ENCODE measurements at places on chromosomes 13 and 19.

DNA sequence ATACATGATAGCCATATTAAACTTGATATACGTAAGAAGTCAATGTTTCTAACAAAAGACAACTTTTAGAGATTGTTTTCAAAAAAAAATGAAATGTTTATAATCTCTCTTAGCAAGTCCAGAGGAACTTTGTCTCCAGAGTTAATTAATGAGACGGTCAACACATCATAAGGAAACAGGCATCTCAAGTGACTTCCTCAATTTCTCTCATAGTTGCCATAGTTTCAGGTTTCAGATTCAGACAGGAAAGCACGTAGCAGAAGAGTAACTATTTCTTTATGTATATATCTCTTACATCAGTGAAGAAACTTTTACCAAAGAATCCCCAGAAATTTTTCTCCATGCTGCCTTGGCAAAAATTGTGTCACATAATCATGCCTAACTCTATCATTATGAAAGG, 159.6 kb upstream of the ATXN8OS start:
- no peak for DNase-seq

- DNase-seq: no peak
Measured at GRCh38 chr13:113766035-113766800, 7.2 kb downstream of the TMEM255B start.

DNA sequence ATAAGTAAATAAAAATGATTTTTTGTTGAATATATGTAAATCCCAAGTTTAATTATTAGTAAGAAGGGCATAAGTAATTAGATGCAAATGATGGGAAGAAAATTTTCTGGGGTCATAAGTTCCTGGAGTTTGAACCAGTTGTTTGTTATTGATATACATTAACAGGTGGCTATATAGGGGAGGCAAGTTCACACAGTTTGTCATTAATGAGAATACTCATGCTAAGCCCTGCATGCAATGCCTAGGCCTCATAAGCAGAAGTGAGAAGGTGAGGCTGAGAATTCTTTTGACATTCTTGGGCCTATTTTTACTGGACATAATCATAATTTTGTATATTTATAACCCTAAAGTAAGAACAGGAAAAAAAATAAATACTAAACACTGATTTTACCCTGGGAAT, 1210.7 kb upstream of the PCDH9 start:
- DNase-seq: no peak

- DNase-seq: no peak
Measured at GRCh38 chr13:40345654-40346372, 320.6 kb downstream of the FOXO1 start.

- DNase-seq: no peak
Measured at GRCh38 chr13:33260168-33261098, 25.1 kb downstream of the STARD13 start.

DNA sequence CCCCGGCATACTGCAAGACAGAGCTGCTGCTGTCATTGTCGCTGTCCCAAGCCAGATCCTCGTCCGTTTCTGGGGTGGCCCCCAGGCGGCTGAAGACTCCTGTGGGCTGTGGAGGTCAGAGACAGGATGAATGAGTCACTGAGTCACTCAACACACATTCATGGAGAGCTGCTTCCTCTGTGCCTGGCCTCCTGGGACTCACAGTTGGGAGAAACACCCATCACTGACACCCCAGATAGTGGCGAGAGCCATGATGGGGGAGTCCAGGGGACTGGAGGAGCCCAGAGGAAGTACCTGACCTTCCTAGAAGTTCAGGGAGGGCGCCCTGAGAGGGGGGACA, 26.0 kb downstream of the C19orf47 start:
- DNase-seq: no peak

DNA sequence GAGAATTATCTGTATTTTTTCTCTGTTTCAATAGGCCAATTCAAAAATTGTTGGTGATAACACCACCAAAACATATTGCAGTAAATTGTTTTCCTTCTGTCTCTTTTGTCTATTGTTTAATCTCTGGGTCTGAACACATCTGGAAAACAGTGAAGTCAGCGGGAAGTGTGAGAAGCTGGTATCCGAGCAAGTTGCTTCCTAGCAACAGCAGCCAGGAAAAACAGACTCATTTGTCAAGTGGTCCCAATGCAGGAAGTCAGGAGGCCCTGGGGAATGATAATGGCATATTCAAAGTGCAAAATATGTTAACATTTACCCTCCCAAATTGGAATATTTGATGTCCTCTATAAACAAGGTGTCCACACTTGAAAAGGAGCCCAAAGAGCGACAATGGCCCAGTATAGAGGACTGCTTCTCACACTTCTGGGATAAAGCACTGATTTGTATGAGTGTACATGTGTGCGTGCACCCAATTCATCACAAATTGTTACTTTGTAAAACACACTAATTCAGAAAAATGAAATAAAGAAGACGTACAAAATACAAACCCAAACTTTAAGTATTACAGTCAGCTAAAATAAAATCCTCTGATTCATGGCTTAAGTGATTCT, 515.0 kb downstream of the TBC1D4 start:
- no peak for DNase-seq

- no peak for DNase-seq
Measured at GRCh38 chr19:30689474-30689873, 317.3 kb downstream of the ZNF536 start.

DNA sequence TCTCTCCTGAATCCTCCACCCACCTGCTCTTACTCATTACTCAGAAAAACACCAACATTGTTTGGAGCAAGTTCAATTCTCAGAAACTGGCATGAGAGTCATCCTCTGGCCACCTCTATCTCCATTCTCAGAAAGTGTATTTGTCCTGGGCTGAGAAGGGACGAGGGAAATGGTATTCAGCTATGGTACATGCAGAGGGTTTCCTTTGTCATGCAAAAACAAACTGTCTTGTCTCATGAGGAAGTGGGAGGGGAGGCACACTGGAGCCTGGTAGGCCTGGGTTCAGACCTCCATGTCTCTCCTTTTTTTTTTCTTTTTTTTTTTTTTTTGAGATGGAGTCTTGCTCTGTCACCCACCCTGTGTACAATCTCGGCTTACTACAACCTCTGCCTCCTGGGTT, 31.9 kb upstream of the LILRA2 start:
- DNase-seq: no peak

DNA sequence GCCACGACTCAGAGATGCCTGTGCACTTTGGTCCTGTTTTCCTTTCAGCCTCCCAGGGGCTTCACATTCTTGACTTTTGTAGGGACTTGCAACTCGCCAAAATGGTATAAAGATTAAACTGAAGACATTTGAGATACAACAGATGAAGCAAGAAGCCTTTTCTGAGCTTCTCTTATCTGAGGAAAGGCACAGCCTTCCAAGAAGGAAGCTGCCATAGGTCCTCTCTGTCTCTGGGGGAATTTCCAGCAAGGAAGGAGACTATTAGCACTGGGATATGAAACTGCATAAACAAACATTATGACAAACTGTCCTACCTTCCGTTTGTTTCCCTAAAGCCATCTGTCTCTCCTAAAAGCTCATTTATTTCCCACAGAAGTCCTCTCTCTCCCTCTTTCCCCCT, 39.3 kb downstream of the TGDS start:
- DNase-seq: no peak

DNA sequence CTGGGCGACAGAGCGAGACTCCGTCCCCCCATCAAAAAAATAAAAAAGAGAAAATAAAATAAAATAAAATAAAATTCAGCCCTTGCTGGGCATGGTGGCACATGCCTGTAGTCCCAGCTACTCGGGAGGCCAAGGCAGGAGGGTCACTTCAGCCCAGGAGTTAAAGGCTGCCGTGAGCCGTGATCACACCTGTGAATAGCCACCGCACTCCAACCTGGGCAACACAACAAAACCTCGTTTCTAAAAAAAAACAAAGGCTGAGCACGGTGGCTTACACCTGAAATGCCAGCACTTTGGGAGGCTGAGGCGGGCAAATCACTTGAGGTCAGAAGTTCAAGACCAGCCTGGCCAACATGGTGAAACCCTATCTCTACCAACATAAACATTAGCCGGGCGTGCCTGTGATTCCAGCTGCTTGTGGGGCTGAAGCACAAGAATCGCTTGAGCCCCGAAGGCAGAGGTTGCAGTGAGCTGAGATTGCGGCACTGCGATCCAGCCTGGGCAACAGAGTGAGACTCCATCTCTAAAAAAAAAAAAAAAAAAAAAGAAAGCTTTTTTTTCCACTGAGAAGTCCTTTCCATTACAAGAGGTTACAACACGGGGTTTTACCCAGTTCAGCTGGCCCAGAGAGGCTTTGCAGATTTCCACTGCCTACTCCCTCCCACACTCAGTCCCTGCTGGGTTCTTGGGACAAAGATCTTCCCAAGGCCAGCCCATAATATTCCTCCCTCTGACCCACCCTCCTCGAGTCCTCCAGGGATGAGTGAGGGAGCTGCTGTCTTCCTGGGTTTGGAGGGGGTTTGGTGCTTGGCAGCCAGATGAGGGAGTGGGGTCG, 6.4 kb downstream of the ANGPTL4 start:
- no peak for DNase-seq

DNA sequence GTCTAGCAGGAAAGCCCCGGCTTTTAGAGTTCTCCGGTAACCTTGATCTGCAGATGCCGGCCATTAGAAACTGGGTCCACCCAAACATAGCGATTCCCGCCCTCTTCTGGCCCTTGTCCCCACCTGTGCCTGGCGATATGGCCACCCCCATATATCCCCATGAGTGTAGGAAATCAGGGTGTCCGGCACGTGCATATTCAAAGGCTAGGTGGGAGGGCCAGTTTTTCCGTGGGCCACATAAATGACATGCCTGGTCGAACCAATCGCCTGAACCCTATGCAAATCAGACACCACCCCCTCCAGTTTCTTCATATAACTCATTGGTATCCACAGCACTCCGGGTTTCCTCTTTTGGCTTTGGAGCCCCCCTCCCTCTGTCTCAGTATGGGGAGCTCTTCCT, 37.4 kb downstream of the ERICH4 start:
- no peak for DNase-seq

GRCh38 chr19:3780786-3781304, 5.3 kb downstream of the MATK start:
- no peak for DNase-seq

DNA sequence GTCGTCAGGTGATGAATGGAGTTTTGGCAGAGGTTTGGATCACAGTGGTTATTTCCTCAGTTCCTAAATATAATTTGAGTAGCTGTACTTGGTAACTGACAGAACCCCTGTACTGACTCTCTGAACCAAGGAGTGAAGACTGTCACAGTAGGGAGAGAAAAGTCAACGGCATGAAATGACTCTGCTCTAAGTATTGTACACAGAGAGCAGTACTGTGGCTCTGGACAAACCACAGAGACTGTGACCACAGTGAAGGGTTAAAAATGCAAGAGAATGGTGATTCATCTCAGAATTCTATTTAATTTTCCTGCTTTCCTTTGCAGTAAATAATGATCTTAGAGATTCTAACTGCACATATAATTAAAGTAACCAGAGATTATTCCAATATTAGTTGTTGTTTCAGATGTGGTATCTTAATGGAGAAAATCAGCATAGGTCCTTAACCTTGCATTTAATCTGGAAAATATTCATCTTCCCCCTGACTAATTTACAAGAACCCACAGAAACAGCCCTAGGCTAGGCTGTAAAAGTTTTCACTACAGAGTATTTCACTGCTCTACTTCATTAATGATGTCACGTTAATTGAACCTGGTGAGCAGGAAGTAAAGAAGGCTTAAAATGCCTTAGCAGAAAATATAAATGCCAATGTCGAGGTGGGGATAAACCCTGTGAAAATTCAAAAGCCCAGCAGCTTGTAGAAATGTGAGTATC, 221.9 kb downstream of the LIG4 start:
- DNase-seq: no peak

DNA sequence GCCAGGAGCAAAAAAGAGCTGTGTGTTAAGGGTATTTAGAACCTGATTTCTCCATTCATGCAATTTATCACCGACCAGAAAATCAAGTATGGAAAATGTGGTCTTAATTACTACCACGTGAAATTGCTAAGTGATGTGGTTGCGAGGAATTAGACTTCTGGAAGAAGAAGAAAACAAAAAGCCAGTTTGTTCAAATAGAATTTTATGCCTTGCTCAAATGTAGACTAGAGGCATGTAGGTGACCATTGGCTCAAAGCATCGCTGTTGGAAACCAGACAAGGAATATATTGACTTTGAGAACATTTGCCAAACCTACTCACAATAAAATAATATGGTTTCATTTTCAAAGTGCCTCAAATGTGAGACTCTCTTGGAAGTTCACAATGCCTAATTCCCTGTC, 57.3 kb upstream of the LRCH1 start:
- no peak for DNase-seq

- DNase-seq: no peak
Measured at GRCh38 chr13:75968103-75968838, 332.1 kb downstream of the LMO7 start.

DNA sequence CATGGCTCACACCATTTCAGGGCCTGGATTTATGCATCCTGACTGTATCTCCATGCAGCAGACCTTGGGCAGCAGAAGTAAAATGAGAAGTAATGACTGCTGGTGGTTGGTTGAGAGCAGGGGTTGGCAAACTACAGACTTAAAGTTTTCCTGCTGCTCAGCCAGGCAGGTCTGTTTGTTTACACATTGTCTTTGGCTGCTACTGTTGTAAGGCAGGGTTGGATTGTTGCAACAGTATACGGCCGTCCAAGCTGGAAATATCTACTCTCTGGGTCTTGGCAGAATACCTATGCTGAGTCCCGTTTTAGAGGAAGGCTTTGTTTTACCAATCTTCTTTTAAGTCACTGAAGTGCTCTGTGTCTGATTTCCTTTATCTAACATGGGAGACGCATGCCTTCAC, 13.5 kb downstream of the SNRNP70 start:
- DNase-seq: no peak

DNA sequence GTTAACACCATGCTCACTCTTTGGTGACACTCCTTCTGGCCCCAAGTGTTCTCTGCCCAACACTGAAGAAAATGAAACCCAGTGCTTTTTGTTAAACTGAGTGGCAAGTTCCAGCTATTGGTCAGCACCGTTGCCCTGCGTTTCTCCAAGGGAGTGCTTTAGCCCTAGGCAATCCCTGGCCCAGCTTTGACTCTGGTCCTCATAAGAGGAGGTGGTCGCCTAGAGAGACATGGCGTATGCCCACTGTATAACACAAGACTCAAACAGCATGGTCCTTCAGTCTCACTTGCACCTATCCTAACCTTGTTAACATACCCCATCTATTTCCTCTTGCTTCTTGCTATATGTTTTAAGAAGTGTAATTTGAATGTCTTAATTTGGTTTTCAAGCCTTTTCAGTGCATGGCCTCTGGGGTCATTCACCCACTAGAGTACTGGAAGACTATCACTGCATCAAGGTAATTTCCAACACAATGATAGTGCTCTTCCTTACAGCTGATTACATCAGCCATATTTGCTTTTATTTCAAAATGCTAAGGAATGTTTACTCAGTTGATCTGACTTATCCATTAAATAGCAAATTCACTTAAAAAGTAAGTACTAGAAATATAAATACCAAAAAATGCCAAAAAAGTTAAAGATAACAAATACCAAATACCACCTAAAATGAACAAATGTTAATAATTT, 190.5 kb upstream of the SOX21 start:
- DNase-seq: no peak

- no peak for DNase-seq
Measured at GRCh38 chr13:52782471-52783448, 43.1 kb upstream of the CNMD start.

GRCh38 chr13:65855242-65855805, 1374.8 kb downstream of the PCDH9 start:
- no peak for DNase-seq
